ENCODE measurements at places on chromosomes 13 and 19. TPM values are rescaled to one million over a fixed set of nuclear protein-coding genes. Genes with fewer than 3 reads are reported as not detected.

DNA sequence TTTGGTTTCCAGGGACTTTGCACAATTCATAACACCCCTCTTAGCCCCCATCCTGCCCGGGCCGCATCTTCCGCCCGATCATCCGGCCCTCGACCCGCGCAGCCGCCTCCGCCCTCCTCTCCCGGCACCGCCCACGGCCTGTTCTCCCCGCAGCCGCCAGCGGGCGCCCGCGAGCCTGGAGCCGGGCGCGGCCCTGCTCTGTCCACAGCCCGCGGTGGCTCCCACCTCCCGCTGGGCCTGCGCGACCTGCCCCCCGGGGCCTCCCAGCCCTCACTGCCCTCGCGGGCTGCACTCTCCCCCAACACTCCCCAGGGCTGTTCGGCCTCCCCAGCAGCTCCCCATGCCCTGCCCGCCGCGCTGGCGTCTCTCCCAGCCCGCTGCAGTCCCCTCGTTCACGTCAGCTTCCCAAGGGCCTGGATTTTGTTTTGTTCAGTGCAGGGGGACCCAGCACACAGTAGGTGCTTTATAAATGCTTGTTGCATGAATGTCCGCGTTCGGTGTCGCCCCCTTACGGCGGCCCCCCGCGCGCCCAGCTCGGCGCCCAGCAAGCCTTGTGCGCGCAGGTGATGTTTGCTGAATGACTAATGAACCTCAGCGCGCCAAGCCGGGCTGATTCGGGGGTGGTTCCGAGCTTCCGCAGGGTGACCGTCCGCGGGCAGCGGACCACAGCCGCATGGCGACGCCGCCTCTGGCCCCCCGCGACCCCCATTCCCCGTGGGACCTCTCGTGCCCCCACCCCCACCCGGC lies 4.6 kb upstream of the APC2 start:
- peak; percentile 56 for DNase-seq

- no peak for DNase-seq
Measured at GRCh38 chr13:80038371-80038770, 302.6 kb downstream of the SPRY2 start.

DNA sequence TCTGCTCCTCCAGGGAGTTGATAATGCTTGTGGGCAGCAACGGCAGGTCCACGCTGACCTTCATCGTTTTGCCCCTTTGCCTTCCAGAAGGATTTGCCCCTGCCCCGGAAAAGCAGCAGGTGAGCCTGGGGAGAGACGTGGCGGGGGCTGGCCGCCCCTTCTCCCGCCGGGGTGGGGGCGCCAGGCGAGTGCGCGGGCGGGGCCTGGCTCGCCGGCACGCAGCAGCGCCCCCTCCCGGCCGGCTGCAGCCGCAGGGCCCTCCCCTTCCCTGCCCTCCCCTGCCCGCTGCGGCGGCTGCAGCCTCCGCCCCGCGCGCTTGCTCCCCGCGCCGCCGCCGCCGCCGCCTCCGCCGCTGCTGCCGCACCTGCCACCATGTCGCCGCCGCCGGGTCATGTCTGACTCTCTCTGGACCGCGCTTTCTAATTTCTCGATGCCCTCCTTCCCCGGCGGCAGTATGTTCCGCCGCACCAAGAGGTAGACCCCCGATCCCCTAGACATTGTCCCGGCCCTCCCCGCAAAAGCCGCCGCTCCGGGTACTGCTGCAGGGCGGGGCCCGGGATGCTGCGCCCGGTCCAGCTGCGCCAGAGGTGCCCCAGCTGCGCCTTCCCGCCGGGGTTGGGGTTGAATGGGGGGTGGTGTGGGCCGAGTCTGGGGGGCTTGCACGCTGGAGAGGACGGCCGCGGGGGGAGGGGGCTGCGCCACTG lies at the start of gene MAST1:
Gene MAST1, plus strand, starts transcription at position 334 of the 704 bp plus-strand sequence. Its CDS starts 58 bp downstream, at position 392.
- no peak for DNase-seq

DNA sequence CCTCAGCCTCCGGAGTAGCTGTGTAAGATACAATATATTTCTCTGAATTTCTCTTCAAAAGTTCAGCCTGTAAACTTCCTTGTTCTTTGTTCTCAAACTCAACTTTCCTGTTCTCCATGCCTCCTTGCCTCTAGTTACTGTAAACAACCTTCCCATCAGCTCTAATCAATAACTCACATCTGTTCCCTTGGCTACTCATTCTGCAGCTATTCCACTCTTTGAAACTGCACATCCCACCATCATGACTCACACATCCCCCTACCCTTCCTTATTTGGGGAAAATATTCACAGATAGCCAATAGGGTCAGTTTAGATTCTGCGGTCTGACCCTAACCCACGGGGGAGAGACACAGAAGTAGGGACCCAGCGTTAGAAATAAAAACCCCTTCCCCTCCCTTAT lies 2.0 kb downstream of the ZNF562 start:
- no peak for DNase-seq

- no peak for DNase-seq
Measured at GRCh38 chr13:86601351-86601750, 802.1 kb upstream of the SLITRK6 start.

Gene OVOL3
- not detected for polyA plus RNA-seq

Gene CCDC8
- polyA plus RNA-seq: 20.1 TPM

DNA sequence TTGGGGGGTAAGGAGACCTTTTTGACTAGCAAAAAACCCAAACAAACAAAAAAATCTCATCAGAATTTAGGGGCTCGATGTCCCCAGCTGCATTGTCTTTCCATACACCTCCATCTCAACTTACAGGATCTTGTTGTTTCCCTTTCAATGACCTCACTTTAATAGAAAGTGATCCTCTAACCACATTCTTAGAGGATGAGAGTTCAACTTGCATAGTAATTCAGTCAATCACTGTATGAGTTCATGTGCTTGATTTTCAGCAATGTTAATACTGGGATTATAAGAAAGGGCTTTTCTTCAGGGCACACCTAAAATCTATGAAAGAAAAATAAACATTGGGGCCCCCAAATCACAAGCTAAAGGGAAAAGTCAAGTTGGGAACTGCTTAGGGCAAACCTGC lies 1512.0 kb downstream of the SLITRK1 start:
- DNase-seq: no peak
